ENCODE measurements at places on chromosomes 1 and 21. TPM values are rescaled to one million over a fixed set of nuclear protein-coding genes. Genes with fewer than 3 reads are reported as not detected.
A peak's percentile ranks its signal among the peaks of the same experiment; 100 is the strongest.

DNA sequence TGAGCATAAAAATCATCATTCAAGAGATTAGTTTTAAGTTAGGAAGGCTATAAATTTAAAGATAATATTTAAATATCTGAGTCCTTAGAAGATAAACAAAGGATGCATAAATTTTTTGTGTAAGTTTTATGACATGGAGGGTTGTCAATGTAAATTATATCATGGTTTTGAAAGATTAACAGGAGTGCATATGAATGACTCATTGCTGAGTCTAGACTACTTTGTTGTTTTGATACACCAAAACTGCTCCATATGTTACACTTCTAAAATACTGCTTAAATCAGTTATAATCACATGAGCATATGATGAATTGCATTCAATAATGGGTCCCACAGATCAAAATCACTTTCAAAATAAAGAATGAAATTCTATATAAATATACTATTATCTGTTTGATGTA, 312.5 kb downstream of the KCNT2 start:
- no peak for DNase-seq

DNA sequence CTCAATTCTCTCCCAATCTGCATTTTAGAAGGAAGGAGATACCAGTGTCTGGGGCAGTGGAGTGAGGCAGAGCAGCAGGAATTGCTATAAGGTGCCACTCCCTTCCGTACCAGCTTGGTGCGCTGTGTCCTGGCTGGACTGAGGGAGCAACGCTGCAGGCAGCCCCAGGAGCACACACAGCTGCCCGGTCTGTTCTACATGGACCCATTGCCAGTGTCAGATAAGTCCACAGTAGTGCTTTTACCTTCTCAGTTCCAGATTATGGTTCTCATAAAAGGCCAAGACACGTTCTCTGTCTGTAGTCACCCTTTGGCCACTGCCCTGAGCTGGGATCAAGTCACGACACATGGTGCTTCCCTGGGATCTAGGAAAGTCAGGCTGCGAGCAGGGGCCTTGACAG, 44.1 kb upstream of the BARHL2 start:
- DNase-seq, result no peak

DNA sequence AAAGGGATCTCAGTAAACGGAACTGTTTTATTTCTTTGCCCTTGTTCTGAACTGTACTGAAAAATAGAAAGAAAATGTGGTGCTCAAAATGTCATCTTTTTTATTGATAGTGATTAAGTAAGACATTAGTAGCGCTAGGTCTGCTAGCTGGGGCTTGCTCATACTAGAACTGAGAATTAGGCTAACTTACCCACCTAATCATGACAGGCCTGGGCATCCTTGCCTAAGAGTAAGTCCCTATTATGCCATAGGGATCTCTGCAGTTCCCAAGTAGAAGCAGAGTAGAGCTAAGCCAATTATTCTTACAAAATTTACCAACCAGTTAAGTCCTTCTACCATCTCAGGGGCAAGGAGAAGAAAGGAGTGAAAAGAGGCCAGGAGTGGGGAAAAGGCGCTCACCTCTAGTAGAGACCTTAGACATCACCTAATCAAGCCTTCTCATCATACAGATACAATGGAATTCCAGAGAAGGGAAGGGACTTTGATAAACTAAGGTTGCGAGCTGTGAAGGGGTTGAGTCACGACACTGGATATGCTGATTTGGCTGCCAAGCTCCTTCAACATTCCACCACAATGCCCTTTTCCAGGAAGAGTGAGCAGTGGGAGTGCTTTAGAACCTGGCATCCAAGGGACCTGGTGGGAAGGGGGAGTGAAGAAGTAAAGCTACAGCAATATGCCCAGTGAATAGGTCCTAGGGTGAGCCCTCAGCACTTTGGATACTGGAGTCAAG, 27.7 kb upstream of the RPTN start:
- DNase-seq, result no peak

- no peak for DNase-seq
Observed at GRCh38 chr1:76835203-76835602, 32.1 kb upstream of the ST6GALNAC5 start.

DNA sequence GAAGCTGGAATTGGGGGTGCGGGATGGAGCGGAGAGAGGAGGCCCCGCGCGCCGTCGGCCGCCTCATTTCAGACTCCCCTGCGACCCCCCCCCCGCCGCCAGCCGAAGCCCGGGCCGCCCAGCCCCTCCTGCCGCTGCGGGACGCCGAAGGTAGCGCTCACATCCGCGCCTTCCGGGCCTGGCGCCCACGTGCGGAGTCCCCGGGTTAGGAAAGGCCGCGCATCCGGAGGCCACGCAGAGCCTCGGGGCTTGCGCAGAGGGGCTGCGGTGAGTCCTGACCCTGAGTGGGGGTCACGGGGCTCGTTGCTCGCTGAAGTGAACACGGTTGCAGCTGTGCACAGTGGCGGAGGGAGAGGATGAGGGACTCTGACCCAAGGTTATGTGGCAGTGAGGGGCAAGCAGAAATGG, 552 bp upstream of the ZNF496 start:
- DNase-seq, result peak; percentile 58

DNA sequence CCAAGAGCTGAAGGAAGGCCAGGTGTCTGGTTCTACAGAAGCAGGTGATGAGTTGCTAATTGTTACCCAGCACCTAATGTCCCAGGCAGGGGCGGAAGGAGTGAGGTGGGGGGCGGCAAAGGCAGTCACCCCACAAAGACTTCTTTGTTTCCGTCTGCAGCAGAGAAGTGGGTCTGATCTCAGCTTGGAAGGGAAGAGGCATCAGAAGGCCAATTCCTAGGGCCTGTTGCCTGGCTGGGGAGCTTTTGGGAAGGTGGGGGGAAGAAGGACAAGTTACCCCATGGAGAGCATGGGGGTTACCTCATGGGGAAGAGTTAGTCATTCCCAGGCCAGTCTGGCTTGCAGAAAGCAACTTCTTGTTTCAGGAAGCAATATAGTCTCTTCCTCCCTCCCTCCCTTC, 10.9 kb downstream of the IGSF21 start:
- DNase-seq, result no peak

DNA sequence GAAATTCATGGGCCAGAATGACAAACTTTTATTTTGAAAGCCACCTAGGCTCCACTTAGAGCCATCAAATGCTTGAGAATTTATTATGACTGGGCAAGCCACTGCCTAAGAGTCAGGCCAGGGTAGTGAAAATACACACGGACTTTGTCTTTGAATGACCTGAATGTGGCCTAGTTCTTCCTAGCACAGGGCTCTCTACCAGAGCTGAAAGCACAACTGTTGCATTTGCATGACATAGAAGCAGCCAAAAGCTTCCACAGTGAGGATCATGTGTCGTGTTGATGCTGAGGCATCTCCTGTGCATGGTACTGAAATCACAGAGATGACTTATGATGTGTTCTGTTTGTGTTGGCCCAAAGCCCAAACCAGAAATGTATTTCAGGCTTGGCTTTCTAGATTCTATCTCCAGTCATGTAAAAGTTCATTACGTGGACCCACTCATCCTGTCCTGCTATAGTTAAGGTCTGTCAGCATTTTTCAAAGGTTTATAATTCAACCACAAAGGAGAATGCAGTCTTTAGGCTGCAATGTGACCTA, 164.0 kb upstream of the UBE2U start:
- no peak for DNase-seq

- no peak for DNase-seq
Observed at GRCh38 chr21:26001356-26001755, 169.2 kb downstream of the APP start.

DNA sequence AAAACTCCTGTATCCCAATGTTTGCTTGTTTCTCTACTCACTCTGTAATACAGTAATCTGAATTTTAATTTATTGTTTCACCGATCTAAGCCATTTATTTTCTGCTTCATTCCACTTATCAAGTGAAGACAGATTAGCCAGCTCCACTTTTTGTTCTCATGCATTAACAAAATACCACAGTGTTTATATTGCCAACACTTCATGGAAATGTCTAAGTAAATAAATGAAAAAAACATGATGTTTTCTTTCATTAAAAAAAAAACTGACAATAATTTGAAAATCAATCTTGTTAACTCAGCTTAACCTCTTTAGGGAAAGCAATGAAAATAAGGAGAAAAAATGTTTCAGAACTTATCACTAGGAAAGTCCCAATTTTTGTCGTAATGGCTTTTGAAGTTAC, 11.5 kb downstream of the ARHGAP29 start:
- DNase-seq, result no peak

- no peak for DNase-seq
Observed at GRCh38 chr1:29416267-29417146, 180.2 kb downstream of the PTPRU start.

DNA sequence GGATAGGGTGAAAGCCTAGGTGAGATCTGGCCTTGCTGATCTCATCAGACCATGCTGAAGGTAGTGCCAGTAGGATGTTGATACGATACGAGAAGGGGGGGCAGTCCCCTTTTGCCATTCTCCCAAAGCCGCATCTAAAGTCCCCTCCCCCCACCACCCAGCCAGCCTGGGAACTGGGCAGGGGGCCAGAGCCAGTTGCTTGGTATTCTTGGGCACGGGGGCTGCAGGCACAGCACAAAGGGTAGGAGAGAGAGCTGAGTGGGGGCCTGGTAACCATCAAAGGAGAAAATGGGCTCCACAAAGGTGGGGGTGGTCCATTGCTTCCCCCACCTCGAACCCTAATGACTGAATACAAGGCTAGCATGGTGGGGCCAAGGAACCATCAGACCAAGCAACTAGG, 5.4 kb downstream of the PEA15 start:
- DNase-seq, result no peak

- no peak for DNase-seq
Observed at GRCh38 chr1:171038284-171038683, 52.4 kb upstream of the FMO3 start.

GRCh38 chr1:74463333-74463988, 49.0 kb downstream of the LRRC53 start:
- no peak for DNase-seq

DNA sequence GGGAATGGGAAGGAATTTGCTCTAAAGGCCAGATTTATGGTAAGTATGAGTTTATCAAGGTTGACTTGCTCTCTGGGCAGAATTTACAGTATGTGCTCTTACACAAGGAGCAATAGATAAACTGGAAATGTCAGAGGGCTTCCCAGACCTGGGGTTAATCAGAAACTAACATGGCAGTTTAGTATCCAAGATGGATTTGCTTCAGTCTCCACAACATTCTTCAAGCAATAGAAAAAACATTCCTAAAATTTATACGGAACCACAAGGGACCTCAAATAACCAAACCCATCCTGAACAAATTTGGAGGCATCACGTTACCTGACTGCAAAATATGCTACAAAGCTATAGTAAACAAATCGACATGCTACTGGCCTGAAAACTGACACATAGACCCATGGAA, 606.7 kb upstream of the CHRM3 start:
- DNase-seq, result no peak

DNA sequence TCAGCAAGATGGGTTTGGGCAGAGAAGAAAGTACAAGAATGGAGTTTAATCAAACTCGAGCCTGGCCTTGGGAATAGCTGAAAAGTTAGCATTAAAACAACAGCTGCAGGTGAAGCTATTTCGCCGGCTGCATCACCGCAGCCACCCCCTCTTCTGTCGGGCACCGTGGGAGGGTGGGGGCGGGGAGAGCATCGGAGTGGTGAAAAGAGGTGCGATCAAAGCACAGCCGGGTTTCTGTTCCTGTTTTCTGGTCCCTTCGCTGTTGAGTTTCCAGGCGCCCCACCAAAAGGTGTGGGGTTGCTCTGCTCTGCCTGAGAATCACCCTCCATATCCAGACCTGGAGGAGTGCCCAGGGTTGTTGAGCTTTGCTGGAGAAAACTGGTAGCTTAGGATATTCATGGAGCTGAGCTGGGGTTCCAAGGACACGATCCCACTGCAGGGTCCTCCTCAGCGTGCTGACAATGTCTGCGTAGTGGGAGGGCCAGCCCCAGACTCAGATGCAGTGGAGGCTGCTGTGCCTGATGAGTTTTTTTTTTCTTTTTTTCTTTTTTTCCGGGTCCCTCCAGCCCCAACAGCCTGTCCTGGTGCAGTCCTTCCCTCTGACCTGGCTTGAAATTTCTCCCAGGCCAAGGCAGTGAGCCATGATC, 127.5 kb upstream of the C1orf174 start:
- DNase-seq, result peak; percentile 48

- no peak for DNase-seq
Observed at GRCh38 chr1:19262047-19262446, 10.4 kb downstream of the MRTO4 start.

- no peak for DNase-seq
Observed at GRCh38 chr1:19109545-19109944, 100.5 kb downstream of the UBR4 start.

GRCh38 chr21:31418377-31419001, 74.4 kb upstream of the TIAM1 start:
- no peak for DNase-seq

DNA sequence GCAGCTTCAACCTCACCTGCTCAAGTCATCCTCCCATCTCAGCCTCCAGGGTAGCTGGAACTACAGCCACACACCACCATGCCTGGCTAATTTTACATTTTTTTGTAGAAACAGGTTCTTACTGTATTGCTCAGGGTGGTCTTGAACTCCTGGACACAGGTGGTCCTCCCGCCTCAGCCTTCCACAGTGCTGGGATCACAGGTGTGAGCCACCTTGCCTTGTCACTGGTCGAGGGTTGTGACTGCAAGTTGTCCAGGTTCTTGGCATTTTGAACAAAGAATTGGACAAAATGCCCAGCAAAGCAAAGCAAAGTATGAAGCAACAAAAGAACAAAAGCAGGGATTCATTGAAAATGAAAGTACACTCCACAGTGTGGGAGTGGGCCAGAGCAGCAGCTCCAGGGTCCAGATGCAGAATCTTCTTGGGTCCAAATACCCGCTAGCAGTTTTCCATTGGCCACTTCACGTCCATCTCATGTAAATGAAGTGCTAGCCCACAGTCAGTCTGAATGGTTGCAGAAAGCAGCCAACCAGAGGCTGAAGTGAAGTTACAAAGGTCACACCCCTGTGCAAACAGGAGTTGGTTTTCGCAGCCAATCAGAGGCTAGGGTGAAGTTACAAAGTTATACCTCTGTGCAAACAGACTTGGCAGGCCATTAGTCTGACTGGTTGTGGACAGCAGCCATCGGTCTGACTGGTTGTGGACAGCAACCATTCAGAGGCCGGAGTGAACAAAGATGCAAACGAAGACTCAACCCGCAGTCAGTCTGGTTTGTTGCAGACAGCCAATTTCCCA, 109.5 kb upstream of the KIF26B start:
- DNase-seq, result peak; percentile 37

- no peak for DNase-seq
Observed at GRCh38 chr1:53062708-53063591, 937 bp downstream of the PODN start.

- peak; percentile 73 for DNase-seq
Observed at GRCh38 chr1:2311184-2312032, 79.9 kb downstream of the MORN1 start.

GRCh38 chr1:214107322-214108096, 119.7 kb downstream of the PROX1 start:
- peak; percentile 45 for DNase-seq

- DNase-seq, result no peak
Observed at GRCh38 chr1:209768354-209768774, 12.5 kb downstream of the TRAF3IP3 start.

- no peak for DNase-seq
Observed at GRCh38 chr1:36096500-36097432, 8.1 kb downstream of the ADPRS start.

Gene C1orf141
- total RNA-seq, result not detected

Gene CELSR2
- 41.3 TPM for total RNA-seq

Gene CSF3R
- 3.5 TPM for total RNA-seq

Gene MAN1C1
- total RNA-seq, result 29.3 TPM

Gene CLEC20A
- not detected for total RNA-seq

Gene GCSAML
- not detected for total RNA-seq

Gene AGMAT
- 1.6 TPM for total RNA-seq

Gene ID3
- total RNA-seq, result 388 TPM

Gene NBPF10
- 3.5 TPM for total RNA-seq

Gene TMEM269
- not detected for total RNA-seq

Gene S100A7A
- not detected for total RNA-seq

Gene SH3D21
- 20.6 TPM for total RNA-seq

Gene LCE2A
- total RNA-seq, result not detected

Gene WASF2
- 46.6 TPM for total RNA-seq

Gene MEGF6
- 25.8 TPM for total RNA-seq

Data from thyroid gland (tissue), 4 donors.